GM12865 (cell line): ENCODE measurements at places on chromosomes 3 and 15.

DNA sequence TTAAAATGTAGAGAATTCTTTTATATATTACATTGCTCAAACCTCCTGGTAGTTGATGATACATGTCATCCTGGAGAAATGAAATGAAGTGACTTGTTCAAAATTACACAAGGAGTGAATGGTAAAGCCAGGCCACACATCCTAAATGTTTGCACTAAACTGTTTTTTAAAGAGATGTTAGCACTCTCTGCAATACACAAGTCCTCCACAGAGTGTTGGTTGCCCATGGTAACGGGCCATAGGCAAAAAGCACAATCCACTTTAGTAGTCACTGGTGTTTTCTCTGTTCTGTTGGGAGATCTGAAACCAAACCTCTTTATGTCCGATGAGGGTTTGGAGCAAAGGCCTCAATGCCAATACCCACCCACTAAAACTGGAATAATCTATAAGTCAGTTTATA lies 907.4 kb downstream of the NTRK3 start:
- no peak for DNase-seq

DNA sequence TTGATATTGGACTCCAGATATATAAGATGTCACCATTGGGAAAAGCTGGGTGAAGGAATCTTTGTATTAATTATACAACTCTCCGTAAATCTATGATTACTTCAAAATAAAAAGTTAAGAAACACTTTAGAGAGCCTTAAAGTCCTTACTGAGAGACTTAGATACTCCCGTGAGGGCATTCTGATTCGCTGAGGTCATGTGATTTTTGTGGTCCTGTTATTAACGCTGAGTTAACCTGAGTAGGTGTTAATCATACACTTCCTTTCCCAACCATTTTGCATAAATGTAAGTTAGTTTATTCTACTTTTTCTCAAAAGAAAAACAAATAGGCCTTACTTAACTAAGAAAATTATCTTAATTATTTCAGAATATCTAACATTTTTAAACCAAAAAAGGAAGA lies 67.1 kb upstream of the LMOD3 start:
- no peak for DNase-seq

GRCh38 chr3:38731522-38731921 lies 82.0 kb upstream of the SCN5A start:
- no peak for DNase-seq

GRCh38 chr3:65936908-65937638 lies 101.6 kb downstream of the MAGI1 start:
- DNase-seq = no peak

DNA sequence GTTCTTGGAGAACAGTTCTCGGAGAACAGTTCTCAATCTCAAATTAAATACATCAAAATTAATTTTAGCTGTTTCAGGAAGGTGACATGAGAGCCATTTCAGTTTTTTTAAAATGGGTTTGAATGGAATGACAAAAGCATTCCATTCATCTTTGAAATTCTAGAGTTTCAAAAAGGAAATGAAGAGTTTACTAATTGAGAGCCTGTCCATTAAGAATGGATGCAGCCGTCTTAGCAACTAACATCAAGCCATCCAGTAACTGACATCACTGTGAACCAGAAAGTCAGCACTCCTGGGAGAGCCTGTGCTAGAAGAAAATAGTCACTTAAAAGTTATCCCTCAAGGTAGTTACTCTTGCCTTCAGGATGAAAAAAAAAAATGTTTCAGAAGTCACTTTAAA lies 47.0 kb upstream of the FSTL1 start:
- no peak for DNase-seq

DNA sequence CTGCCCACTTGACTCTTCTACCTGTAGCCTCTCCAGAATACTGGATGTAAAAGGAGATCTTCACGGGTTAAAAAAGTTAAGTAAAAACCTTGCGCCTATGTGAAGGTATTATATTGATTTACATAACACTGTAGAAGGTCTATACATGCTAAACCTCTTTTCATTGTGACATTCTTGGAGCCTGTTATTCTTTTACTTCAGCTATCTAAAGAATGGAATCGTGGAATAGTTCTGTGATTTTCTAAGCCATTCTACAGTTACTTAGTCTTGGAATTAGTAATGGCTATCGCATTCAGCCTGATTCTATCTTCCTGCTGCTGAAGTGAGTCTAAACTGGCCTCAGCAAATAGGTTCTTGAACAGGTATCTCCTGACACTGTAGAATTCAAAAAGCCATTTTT lies 430.0 kb upstream of the DPH6 start:
- no peak for DNase-seq

DNA sequence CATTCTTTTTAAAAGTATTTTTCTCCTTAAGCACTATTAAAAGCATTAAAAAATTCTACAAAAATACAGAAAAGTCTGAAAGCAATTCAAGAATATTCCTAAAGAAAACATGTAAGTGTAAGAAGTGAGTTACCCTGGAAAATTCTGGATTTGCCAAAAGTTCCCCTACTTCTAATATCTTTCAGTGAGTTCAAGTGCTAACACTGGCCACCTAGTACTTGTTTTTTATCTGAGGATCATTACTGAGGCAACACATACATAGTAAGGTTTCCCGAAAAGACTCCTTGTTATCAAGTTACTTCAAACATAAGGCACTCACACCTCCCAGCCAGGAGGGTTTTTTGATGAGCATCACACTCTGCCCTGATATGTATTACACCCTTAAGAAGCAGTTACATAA lies 158.4 kb downstream of the TIGIT start:
- DNase-seq = peak; percentile 45

DNA sequence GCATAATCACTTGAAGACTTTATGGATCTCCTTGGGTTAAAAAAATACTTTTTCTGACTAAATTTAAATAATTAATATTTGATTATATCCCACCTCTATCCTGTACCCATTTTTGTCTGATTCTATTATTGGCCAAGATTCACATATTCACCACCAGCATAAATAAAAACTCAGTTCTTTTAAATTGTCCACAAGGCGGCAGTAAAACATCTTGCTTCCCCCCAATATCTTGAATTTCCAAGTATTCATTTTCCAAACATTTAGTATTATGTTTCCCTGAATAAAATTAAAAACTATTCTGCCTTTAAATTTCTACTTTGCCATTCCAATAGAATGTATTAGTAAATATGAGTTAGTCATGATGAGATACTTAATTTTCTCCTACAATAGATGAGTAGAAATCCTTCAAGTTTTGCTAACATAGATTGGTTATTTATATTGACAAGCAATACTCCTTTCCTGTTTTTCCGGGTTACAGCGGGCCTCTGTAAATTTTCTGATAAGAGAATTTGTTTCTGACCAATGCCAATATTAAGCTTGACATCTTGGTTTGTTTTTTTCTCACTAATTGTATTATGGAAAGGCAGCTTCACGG lies 218.7 kb upstream of the MDFIC2 start:
- DNase-seq = peak; percentile 2

GRCh38 chr3:30231277-30232141 lies 374.9 kb upstream of the TGFBR2 start:
- DNase-seq = no peak

- DNase-seq = no peak
These were observed 70.1 kb downstream of the UQCC5 start for GRCh38 chr3:52606373-52607085.

DNA sequence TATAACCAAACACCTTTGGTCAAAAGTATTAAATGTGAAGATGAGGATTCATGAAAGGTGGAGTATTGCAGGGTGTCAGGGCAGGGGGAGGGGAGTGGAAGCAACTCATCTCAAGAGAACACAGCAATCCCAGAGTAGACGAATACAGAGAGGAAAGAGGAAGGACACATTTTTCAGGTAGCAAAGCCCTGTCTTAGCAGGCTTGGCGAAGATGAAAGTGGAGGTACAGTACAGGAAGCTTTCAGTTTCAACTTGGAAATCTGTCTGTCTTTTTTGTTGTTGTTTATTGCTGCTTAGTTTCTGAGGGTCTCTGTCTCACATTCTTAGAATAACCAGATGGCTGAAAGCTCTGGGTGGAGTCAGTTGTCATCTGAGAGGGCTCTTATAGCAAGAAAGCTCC lies 80.8 kb upstream of the GPR149 start:
- peak; percentile 21 for DNase-seq

DNA sequence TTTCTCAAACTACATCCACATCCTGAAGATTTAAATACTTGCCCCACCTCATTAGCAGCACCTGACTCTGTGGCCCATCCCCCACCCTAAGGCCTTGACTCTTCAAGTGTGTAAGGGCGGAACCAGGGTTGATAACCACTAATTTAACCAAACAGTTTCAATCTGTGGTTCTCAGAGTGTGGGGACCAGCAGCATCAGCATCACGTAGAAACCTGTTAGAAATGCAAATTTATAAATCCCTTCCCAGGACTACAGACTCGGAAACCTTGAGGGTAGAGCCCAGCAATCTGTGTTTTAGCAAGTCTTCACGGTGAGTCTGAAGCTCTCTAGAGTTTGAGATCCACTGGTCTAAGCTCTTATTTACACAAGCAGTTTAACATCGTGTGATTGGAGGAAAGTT lies 12.4 kb downstream of the GNB4 start:
- peak; percentile 82 for DNase-seq

DNA sequence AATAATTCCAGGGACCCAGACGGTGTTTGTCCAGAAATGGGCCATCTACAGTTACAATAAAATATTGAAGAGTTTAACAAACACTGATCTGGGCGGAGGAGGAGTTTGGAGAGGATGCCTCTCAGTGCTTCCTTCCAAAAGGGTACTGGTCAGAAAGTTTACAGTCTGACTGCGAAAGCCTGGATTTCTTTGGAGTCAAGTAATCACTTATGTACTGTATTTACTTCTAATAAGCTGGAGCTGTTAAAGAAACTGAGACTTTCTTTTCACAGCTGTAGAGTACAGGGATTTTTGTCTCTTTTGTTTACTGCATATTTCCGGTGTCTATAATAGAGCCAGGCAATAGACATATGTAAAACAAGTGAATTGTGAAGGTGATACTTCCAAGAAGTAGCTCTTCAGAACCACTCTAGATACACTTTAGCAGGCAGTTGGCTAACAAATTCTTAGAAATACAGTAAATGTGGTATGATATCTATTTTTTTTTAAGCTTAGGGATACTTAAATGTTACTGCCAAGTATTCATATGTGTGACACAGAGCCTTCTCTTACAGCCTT lies 22.1 kb upstream of the NEO1 start:
- no peak for DNase-seq

GRCh38 chr15:98146031-98146820 lies 185.7 kb downstream of the ARRDC4 start:
- DNase-seq = no peak

- DNase-seq = no peak
These were observed 122.9 kb downstream of the RFTN1 start for GRCh38 chr3:16390581-16390980.

DNA sequence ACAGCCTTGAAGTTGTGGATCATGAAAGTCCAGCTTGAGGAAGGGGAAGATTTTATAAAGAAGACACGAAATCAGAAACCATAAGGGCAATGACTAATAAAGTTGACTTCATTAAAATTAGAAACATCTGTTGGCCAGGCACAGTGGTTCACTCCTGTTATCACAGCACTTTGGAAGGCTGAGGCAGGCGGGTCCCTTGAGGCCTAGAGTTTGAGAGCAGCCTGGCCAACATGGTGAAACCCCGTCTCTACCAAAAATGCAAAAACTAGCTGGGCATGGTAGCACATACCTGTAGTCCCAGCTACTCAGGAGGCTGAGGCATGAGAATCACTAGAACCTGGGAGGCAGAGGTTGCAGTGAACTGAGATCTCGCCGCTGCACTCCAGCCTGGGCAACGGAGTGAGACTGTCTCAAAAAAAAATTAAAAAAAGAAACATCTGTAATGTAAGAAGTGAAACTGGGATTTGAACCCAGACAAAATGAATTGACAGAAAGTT lies 7.9 kb upstream of the UBXN7 start:
- DNase-seq = peak; percentile 78

DNA sequence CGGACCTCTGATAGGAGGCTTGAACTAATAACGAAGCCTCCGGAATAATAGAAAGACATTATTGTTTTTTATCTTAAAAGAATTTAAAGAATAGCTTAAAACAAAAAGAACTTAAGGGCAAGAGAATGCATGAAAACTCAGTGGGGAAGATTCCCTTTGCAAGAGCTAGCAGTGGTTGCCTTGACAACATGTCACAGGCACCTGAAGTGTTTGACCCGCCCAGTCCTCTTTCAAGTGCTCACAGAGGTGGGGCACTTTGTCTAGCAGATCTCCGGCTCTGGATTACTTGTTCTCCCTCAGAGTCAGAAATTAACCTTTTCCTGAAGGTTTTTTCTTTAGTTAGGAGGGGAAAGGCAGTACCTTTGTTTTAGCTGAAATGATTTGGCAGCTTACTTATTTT lies 37.8 kb downstream of the LARS2 start:
- DNase-seq = no peak

- DNase-seq = no peak
These were observed 78.8 kb downstream of the DLG1 start for GRCh38 chr3:197219619-197220018.

GRCh38 chr3:195269375-195270078 lies 1.4 kb downstream of the XXYLT1 start:
- DNase-seq = no peak

GRCh38 chr15:96297783-96298182 lies 32.7 kb upstream of the NR2F2 start:
- no peak for DNase-seq

GRCh38 chr15:36883713-36884517 lies 216.4 kb downstream of the MEIS2 start:
- peak; percentile 92 for DNase-seq

- DNase-seq = no peak
These were observed 63.1 kb downstream of the TNIK start for GRCh38 chr3:171397089-171397488.

DNA sequence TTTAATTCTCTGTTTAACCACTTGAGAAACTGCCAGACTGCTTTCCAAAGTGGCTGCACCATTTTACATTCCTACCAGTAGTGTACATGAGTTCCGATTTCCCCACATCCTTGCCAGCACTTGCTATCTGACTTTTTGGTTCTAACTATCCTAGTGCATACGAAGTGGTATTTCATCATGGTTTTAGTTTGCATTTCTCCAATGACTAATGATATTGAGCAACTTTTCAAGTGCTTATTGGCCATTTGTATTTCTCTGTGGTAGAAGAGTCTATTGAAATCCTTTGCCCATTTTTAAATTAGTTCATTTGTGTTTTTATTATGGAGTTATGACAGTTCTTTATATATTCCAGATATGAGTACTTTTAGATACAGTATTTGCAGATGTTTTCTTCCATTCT lies 247.8 kb downstream of the GABRB3 start:
- DNase-seq = no peak

DNA sequence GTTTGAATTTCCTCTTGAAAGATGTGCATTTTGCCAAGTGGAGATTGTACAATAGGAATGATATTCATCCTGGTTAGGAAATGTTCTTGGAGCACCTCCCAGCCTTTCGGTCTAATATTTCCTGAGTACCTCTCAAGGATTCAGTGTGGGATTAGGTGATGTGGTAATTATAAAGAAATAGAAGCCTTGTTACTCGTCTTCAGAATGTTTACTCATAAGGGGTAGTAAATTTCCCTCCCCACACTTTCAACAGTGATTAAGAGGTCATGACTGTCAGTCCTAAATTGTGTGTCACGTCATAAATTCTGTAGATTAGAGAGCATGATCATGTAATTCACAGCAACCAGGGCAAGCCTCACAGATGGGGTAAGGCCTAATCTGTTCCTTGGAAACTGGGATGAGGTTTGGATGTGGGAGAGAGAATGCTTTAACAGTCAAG lies 633.1 kb upstream of the TBL1XR1 start:
- DNase-seq = no peak
